ENCODE measurements at places on chromosomes 5 and 9. TPM values are rescaled to one million over a fixed set of nuclear protein-coding genes. Genes with fewer than 3 reads are reported as not detected.

C5orf52 gene
- not detected for polyA plus RNA-seq

BTNL9 gene
- 7.0 TPM for polyA plus RNA-seq

LMNB1 gene
- polyA plus RNA-seq, result 9.2 TPM

NRG2 gene
- polyA plus RNA-seq, result 2.6 TPM

DOCK8 gene
- polyA plus RNA-seq, result 9.4 TPM

PCDHB16 gene
- polyA plus RNA-seq, result 4.2 TPM

PPP3R2 gene
- not detected for polyA plus RNA-seq

CDC14B gene
- 14.9 TPM for polyA plus RNA-seq

Data from ovary (tissue), 10 donors.